HCT116 (cell line): ENCODE measurements at places on chromosomes 4 and X.

DNA sequence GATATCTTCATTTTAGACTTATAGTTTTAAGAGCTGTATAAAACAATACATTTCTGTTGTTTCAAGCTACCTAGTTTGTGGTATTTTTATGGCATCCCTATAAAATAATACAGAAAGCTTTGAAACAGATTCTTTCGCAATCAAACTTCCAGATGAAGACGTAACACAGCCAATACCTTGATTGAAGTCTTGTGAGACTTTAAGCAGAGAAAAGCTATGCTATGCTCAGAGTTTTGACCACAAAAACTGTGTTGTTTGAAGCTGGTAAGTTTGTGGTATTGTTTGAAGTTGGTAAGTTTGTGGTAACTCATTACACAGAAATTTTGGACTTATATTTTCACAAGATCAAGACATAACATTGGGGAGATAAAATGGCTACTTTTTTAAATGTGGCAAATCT lies 201.8 kb upstream of the UGT8 start:
- DNase-seq, result no peak

DNA sequence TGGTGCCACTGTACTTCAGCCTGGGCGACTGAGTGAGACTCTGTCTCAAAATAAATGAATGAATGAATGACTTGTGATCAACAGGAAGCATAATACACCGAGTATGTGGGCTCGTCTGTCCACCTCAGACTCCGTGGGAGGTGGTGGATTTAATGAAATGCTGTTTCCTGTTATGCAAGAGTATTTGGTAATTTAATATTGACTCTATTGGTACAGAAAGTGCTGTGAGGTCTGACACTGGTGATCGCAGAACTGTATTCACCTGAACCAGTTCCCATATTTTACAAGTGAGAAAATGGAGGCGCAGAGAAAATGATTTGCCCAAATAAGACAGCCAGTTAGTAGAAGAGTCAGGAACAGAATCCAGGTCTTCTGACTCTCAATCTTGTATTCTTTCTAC lies 423.3 kb downstream of the RAPGEF2 start:
- no peak for DNase-seq

GRCh38 chrX:39982948-39983347 lies 114.8 kb downstream of the BCOR start:
- no peak for DNase-seq

DNA sequence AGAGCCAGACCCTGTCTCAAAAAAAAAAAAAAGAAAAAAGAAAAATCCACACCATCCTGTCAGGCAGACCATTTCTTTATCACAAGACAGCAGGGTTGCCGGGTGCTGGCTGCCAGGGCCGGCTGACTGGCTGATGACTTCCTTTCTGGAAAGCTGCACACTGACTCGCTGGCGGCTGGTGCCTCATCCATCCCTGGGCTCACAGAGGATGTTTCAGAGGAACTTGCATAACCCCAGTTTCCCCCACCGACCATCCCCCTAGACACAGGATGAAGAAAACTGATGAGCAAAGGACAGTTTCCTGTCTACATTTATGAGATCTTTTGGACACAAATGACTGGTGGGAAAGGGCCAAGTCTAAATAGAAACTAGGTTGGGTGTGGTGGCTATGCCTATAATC lies 14.1 kb downstream of the HPSE start:
- DNase-seq, result no peak

GRCh38 chr4:21948347-21949072 lies at the start of gene KCNIP4:
Gene KCNIP4 (minus strand): TSS chr4:21948772.
- no peak for DNase-seq

- no peak for DNase-seq
These were observed 175.0 kb upstream of the BCOR start for GRCh38 chrX:40272776-40273175.

- DNase-seq, result no peak
These were observed 574 bp upstream of the CFAP97 start for GRCh38 chr4:185204238-185204910.

DNA sequence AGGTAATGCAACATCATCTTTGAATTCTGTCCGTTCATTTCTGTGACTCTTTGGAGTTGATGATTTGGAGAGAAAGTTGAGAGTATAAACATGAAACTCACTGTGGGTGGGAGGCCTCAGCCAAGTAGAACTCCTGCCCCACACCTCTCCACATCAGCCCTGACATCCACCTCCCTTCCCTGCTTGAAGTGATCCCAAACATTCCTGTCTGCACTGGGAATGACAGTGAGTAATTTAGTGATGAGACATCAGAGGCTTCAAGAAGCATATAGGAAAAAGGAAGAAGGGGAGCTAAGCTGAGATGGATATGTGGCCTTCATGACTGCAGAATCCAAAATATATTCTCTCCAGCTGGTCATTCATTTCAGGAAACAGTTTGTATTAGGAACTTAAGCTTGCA lies 151.8 kb downstream of the SPATA18 start:
- no peak for DNase-seq

DNA sequence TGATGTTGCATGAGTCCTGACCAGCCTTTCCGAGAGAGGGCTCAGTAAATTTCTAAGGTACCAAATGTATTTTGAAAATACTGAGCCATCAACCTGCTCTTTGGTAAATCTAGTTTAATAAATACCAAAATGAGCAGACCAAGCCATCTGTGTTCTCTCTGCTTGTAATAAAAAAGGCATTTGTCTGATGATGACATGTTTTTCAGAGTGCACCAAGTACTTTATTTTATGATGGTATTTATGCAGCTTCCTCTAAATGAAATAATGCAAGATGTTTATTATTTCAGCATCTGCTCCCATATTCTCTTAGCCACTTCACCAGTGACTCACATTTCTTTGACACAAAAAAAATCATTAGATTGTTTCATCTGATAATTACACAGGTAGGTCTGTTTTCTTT lies 700.5 kb downstream of the TRIML1 start:
- no peak for DNase-seq

DNA sequence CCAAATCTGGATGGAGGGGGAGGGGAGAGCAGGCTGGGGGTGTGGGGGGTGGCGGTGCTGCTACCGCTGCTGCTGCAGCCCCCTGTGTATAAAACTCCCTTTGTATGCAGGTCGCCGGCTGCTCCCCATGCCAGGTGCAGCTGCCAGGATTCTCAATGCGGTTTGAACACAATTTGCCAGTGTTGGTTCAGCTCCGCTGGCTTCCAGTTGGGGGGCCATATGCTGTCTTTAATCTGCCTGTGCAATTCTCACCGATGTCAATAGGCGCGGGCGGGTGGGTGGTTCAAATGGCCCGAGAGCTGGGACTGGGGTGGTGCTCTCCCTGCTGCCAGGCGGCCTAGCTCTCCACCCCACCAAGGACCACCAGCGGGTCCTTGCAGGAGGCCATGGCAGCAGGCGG lies 257.6 kb downstream of the BCOR start:
- no peak for DNase-seq

DNA sequence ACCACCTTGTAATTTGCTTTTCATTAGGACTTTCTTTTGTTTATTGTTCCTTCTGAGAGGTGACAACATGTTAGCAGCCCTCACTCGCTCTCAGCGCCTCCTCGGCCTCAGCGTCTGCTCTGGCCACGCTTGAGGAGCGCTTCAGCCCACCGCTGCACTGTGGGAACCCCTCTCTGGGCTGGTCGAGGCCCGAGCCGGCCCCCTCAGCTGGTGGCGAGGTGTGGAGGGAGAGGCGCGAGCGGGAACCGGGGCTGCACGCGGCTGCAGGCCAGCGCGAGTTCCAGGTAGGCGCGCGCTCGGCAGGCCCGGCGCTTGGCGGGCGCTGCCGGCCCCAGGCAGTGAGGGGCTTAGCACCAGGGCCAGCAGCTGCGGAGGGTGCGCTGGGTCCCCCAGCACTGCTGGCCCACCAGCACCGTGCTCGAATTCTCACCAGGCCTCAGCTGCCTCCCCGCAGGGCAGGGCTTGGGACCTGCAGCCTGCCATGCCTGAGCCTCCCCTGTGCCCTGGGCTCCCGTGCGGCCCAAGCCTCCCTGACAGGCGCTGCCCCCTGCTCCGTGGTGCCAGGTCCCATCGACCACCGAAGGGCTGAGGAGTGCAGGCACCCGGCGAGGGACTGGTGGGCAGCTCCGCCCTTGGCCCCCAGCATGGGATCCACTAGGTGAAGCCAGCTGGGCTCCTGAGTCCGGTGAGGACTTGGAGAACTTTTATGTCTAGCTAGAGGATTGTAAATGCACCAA lies 9.2 kb upstream of the AP1AR start:
- no peak for DNase-seq

- DNase-seq, result peak; percentile 4
These were observed 389.7 kb upstream of the NR3C2 start for GRCh38 chr4:148831945-148832344.

- no peak for DNase-seq
These were observed 184.3 kb downstream of the NAA11 start for GRCh38 chr4:79141530-79141929.

DNA sequence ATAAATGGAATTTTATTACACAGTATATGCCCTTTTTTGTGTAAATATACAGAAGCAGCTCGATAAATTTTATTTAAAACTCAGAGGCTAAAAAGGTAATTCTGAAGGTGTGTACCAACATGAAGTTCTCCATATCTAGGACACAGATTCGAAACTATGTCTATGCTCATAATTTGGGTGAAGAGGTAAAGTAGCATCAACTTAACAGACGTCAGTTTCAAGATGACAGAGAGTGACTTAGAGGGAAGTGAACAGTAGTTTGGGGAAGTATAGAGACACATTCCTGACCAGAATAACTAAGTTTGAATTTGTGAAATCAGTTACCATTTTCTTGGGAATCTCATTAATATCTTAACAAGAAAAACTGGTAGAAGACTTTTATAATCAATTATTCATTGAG lies 2493.3 kb downstream of the ARAP2 start:
- DNase-seq, result no peak

DNA sequence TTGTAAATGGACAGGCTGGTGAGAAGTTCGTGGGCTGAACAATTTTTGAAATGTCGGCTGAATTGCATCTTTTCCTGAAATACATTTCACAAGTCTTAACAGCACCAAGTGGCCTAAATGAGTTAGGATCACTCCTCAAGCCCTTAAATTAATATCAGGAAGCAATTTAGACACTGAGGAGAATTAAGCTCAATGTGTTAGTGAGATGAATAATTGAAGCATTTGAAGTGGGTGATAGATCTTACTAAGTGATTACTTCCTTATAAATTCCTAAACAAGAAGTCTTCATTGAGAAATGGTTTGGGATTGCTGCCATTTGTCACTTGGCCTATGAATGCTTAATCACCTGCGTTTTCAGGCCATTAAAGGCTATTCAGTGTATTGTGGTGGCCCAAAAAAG lies 116.8 kb downstream of the NAA11 start:
- no peak for DNase-seq

DNA sequence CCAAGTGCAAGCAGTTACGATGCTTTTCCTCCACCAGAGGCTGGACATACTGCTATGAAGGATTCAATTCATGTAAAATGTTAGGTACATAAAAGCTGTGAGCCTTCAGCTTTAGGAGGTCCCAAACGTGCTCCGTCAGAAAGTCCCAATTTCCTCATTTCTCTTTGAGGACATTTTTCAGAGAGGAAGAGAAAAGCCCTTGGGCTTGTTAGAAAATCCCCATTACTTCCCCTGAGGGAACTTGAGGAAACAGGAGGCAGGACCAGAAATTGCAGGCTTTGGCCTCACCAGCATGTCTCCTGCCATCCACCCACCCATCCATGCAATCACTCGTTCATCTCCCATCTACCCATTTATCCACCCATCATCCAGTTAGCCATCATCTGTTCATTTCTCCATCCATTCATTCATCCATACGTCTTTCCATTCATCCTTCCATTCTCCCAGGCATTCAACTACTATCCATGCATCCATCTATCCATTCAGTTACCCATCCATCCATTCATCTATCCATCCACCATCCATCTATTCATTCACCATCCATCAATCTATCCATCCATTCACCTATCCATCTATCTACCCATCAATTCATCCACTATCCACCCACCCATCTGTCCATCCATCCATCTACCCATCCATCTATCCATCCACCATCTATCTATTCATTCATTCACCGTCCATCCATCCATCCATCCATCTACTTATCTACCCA lies 223.5 kb downstream of the AFAP1 start:
- no peak for DNase-seq

- no peak for DNase-seq
These were observed 426.9 kb upstream of the BOD1L1 start for GRCh38 chr4:14054391-14054790.

- no peak for DNase-seq
These were observed 26.2 kb downstream of the PRPS1 start for GRCh38 chrX:107654566-107654871.

DNA sequence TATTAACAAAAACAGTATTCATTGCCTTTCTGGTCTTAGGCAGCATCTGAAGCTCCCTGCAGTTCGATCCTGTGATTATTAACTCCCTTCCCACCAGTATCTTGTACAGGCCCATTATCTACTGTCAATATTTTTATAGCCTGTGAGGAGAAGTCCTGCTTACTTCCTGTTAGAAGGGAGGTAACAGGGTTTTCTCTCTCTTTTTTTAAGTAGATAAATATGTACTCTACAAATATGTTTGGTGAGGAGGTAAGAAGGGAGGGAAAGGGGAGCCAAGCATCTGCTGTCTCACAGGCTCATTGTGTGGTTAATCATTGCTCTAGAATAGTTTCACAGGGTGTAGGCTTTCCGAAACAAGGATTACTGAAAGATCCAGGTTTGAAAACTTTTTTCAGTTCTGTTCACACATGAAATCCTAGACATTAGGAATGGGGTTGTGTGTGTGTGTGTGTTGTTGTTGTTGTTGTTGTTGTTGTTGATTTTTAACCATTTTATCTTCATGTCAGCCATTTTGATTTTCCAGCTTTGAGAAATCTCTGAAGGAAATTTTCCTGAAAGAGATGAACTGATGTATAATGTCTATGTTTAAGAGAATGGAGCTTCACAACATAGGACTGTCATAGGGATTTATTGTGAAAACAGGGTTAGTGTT lies 14.2 kb downstream of the ATOH1 start:
- DNase-seq, result no peak

GRCh38 chr4:16431866-16432265 lies 205.6 kb upstream of the TAPT1 start:
- no peak for DNase-seq

GRCh38 chr4:131509521-131509920 lies 1639.6 kb upstream of the PCDH10 start:
- DNase-seq, result no peak

GRCh38 chr4:48944756-48945241 lies 38.2 kb upstream of the OCIAD2 start:
- no peak for DNase-seq

GRCh38 chrX:53257670-53258423 lies 23.5 kb downstream of the IQSEC2 start:
- no peak for DNase-seq
